CD4-positive, alpha-beta T cell treated with Interferon gamma for 1 hour (primary cell): ENCODE measurements at places on chromosomes 16 and 17.

DNA sequence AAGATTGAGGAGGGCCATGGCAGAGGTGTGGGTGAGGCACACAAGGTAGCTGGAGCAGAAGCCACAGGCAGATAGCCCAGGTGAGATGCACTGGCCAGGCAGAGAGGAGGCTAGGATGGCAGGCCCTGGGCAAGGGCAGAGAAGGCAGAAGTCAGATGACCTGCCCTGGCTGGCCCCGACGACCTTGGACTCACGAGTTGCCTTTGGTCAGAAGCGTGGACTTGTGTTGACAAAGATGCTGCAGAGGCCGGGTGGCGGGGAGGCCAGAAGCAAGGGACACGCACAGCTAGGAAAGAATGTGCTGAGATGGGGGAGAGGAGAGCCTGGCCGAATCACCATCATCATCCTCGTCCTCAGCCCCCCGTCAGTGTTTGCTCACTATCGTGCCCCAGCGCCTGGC, 123.7 kb downstream of the RBFOX3 start:
- no peak for DNase-seq

DNA sequence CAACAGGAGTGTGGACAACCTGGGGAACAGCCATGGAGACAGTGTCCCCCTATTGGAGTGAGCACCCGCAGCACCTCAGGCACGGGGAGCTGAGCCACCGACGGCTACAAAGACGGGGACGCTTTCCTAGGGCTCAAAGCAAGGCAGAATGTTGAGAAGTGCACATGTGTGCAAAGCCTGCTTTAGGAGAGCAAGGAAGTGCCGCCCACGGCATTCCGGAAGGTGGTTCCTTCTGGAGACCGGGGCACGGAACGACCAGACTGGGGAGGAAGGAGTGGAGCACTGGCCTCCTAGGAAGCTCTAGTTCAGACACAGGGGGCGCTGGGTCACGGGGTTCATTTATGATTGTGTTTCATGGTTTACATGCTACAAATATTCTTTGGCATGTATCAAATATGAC, 52.2 kb downstream of the TBC1D16 start:
- DNase-seq: no peak

- DNase-seq: no peak
These were observed 991 bp upstream of the MYH10 start for GRCh38 chr17:8631554-8631877.

DNA sequence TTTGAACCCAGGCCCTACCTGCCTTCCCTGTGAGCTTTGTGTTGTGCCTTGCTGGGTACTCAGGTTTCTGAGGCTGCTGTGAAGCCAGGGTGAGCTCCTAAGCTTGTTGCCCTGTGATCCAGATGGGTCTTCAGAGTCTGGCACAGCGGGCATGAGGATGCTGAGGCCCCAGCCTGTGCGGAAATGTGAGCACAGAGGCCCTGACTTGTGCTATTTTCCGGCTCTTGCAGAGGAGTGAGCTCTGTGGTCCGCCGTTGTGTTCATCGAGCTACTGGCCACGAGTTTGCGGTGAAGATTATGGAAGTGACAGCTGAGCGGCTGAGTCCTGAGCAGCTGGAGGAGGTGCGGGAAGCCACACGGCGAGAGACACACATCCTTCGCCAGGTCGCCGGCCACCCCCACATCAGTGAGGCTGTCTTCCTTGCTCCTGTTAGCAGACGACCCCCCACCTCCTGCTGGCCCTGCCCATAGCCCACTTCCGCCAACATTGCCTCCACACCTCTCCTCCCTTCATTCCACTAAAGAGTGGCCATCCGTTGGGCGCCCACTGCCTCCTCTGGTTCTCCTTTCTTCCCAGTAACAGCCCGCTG, 2.7 kb downstream of the PHKG2 start:
- no peak for DNase-seq

- DNase-seq: peak; percentile 39
These were observed 37.2 kb upstream of the RGS9 start for GRCh38 chr17:65099941-65100315.

- no peak for DNase-seq
These were observed 11.3 kb downstream of the FKBP10 start for GRCh38 chr17:41824086-41824485.

GRCh38 chr16:6993544-6993943, 339.1 kb upstream of the RBFOX1 start:
- no peak for DNase-seq

- DNase-seq: no peak
These were observed 18.6 kb downstream of the RAD51C start for GRCh38 chr17:58710948-58711552.

- no peak for DNase-seq
These were observed 33.5 kb downstream of the KANSL1 start for GRCh38 chr17:46159686-46160085.

DNA sequence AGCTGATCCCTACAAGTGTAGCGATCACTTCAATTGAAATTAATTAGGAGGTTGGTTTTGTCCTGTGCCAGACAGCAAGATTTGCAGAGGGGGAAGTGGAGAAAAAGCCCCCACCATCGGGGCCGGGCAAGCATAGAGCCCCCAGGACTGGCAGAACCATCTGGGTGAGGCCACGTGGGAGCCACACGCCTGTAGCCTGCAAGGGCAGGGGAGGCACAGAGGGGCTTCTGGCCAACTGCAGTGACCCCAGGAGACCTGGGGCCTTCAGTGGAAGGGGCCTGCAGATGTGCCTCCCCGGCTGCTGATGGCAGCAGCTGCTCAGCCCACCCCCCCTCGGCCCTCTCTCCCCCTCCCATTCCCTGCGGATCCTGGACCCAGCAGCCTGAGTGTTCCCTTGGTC, 54.1 kb downstream of the BAHCC1 start:
- DNase-seq: no peak

- no peak for DNase-seq
These were observed 74.6 kb upstream of the NUDT7 start for GRCh38 chr16:77647726-77648125.

GRCh38 chr17:80363120-80363515, 51.8 kb upstream of the ENDOV start:
- no peak for DNase-seq

- DNase-seq: no peak
These were observed 16.7 kb downstream of the CHST5 start for GRCh38 chr16:75519175-75519574.

DNA sequence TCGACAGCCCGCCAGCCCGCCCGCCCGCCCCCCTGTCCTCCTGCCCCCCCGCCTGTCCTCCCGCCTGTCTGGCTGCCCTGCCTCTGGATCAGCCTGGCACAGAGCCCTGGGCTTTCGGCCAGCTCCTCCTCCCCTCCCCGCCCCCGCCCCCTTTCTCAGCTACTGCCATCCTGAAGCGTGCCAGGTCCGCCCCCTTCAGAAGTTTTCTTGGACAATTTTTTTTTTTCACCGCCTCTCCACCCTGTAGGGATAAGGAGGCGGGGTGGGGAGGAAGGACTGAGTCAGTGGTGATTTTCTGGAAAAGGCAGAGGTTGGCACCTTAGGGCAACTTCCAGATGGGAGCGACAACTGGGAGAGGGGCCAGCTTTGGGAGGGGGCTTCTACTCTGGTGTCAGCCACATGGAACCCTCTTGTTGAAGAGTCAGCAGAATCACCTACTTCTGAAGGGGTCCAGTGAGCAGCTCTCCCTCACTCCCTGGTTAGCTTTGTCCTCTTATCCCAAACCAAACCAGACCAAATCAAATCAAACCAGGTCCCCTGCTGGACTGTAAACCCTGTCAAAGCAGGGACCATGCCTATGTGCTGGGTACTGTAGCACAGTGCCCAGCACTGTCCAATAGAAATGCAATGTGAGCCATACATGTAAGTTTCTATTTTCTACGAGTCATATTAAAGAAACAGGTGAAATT, 19.7 kb downstream of the IGF2BP1 start:
- no peak for DNase-seq

GRCh38 chr16:31132303-31132979, 3.1 kb downstream of the PRSS8 start:
- DNase-seq: no peak

- DNase-seq: no peak
These were observed 142.7 kb upstream of the GNAO1 start for GRCh38 chr16:56048425-56049105.

DNA sequence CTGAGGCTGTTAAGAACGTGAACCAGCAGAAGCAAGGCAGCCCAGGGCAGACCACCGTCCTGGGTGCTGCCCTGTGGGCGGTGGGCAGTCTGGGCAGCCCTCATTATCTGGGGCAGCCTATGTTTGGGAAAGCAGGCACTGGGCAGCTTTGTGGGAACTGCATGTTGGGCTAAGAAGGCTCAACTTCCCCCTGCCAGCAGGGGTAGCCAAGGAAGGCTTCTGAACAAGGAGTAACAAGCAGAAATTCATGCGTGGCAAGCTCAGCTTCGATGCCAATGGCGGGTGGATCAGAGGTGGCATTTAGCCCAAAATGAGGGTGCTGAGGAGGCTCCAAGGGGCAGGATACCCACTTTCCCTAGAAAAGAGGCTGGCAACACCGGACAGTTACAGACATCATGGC, 42.7 kb upstream of the METRNL start:
- no peak for DNase-seq

DNA sequence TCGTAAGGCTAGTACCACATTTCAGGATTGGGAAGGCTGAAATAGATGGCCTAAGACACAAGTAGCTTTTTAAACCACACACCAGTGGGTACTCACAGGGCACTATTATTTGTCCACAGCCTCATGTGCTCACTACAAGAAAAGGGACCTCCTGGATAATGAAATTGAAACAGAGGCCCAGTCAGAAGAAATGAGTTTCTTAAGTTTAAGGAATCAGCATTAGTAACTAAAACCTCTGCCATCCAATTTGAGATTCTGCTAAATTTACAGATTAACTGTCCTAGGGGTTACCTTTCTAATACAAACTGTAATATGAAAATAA, 3.0 kb downstream of the USP7 start:
- DNase-seq: no peak

DNA sequence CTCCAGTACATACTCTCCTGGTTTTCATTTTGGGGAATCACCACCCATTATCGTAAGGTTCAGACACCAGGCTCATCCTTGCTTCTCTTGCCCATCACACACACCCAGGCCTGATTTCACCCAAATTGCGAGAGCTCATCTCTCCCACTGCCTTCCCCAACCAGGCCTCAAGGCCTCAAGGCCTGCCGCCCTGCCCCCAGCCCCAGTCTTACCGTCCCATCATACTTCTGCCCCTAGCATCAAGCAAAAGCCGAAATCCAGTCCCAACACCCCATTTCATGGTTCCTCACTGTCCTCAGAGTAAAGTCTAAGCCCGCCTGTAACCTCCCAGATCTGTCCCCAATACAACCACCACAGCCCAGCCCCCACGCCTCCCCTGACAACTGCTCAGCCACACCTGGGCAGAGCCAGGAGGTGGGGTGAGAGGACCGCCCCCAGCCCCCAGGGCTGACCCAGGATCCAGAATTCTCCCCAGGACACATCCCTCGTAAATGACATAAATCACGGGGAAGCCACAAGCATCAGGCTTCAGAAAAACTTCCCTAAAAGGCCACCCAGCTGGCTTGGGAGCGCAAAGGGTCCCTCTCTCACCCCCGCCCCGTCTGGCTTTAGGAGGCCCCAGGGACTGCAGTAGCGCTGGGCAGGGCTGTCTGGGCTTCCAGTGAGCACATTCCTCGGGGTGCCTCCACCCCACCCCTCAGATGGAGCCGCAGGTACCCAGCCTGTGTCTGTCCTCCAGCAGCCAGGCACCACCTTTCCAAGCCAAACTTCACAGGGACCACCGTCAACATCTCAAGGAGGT, 9.6 kb upstream of the P2RX1 start:
- no peak for DNase-seq

DNA sequence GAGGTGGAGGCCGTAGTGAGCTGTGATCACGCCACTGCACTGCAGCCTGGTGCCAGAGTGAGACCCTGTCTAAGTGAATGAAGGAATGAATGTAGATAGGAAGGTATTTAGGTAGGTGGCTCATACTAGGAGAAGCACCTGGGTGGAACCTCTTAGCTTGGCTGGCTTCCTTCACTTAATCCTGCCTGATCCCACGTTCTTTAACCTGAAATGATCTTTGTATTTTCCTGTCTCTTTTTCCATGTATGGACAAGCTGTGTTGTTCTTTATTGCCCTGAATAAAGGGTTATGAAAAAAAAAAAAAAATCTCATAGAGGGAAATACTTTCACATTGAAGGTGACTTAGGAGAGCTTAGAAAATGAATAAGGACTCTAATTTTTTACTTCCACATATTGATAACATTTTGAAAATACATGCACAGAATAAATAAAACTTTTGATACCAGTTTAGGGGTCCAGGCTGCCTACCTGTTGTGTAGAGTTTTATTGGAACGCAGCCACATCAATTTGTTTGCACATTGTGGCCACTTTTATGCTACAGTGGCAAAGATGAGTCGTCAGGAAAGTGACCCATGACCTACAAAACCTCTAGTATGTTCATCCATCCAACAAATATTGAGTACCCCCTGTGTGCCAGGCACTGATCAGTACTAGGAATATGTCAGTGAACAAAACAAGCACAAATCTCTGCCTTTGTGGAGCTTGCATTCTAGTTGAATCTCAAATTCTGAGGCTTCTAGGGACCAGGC, 44.6 kb downstream of the VPS35L start:
- DNase-seq: no peak

GRCh38 chr17:82756166-82756565, 4.3 kb downstream of the TBCD start:
- no peak for DNase-seq

- no peak for DNase-seq
These were observed 25.1 kb downstream of the MINK1 start for GRCh38 chr17:4858068-4858881.

DNA sequence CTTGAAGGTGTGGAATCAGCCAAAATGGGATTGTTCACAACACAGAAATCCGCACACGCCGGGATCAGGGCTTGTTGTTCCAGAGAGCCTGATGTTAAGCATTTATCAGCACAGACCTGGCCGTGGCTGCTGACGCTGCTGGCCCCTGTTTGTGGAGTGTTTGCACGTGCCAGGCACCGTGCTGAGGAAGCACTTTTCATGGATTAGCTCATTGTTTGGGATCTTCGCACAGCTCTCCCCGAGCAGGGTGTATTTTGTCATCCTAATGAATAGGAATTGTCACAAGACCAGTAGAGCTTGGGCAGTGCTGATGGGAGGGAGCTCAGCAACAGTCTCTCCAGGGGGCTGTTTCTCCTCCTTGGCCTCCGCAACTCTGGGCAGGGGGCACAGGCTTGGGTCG, 160.4 kb upstream of the PLCG2 start:
- DNase-seq: no peak

DNA sequence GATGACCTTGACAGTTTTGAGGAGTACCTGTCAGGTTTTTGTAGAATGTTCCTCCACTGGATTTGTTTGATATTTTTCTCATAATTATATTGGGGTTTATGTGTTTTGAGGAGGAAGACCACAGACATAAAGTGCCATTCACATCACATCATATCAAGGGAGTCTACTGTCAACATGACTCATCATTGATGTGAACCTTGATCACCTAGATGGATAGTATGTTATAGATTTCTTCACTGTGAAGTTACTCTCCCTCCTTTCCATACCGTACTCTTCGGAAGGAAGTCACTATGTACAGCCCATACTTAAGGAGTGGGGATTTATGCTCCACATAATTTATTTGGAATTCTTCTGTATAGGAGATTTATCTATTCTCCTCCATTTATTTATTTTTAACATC, 23.2 kb downstream of the PRSS54 start:
- DNase-seq: no peak
